ENCODE measurements at places on chromosomes 1 and 21. TPM values are rescaled to one million over a fixed set of nuclear protein-coding genes. Genes with fewer than 3 reads are reported as not detected.
A peak's percentile ranks its signal among the peaks of the same experiment; 100 is the strongest.

The HIVEP3 gene
- total RNA-seq = 0.20 TPM

The C1orf35 gene
- total RNA-seq = 23.8 TPM

The TMEM82 gene
- not detected for total RNA-seq

The HCRTR1 gene
- total RNA-seq = not detected

The CD101 gene
- total RNA-seq = not detected

DNA sequence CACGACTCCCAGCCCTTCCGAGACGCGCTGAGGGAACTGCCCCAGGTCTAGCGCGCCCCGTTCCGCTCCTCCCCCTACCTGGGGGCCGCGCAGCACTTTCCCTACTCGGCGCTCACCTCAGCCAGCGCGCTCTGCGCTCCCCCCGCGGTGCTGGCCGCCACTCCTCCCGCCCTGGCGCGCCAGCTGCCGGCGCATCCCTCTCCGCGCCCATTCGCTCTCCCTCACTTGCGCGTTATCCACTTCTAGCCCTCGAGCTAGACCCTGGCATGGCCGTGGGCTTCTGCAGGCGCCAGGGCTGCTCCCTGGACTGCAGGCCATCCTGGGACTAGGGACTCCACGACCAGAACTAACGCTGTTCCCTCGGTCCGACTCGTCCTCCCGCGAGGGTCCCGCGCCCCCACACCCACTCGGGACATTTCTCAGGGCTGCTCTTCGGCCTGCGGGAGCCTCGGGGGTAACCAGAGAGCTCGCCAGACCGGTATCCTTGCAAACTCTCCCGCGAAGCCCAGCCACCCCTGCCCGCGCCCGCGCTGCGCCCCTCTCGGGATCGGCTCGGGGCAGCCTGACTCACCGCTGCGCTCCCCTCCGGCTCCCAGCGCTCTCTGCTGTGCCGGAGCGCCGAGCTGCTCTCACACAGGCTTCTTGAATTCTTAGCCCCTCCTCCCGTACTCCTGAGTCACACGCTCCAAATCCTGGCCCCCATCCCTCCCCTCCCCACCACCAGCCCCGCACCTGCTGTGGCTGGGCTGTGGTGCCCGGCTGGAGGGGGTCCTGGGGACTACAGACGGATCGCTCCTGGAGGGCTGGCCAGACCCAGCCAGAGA lies at the start of gene NGF:
NGF (minus strand) TSS at position 617 of the 824 bp plus-strand sequence. CDS start 51,454 bp downstream, outside the sequence.
- DNase-seq = no peak

GRCh38 chr1:97385536-97386277 lies 535.1 kb downstream of the DPYD start:
- DNase-seq = no peak

- DNase-seq = no peak
Observed at GRCh38 chr21:24705201-24705600, 902.1 kb downstream of the MRPL39 start.

DNA sequence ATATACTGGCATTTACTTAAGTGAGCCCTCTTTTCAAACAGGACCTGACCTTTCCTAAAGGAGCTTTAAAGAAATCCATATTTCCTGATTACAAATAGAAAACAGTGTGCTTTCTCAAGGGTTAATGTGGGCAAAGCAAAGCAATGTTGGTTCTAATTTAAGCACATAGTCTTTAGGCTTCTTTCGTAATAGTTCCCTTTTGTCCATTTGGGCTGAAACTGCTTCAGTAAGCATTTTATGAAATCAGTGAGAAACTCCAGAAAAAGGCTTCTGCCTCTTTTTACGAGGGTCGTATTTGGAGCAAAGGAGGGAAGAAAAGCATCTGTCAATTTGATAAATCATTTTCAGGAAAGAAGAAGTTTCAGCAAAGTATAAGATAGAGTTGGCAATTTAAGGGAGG lies 331.2 kb downstream of the KIF26B start:
- DNase-seq = no peak

- no peak for DNase-seq
Observed at GRCh38 chr21:45390831-45391742, 13.9 kb upstream of the COL18A1 start.

- no peak for DNase-seq
Observed at GRCh38 chr1:94637121-94637520, 95.6 kb upstream of the F3 start.

GRCh38 chr1:8202182-8202905 lies 115.6 kb upstream of the SLC45A1 start:
- peak; percentile 83 for DNase-seq
